ENCODE measurements at places on chromosomes 1 and 21.

- DNase-seq, result no peak
Measured at GRCh38 chr1:94946886-94947285, 20.0 kb upstream of the CNN3 start.

DNA sequence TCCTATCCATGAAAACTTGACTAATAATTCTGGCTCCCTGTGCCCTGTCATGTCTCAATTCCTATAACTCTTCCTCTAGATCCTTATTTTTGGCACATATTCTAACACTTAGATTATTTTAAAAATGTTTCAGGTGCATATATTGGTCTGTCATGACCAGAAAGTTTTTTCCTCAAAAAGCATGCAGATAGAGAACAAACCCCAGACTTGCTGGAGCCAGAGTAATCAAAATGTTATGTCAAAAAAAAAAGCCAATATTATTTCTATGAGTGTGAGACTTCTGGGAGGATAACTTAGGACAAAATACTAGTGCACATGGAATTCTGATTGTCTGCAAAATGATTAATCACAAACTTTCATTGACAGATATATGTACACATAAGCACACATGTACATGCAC, 135.1 kb upstream of the MROH9 start:
- DNase-seq, result no peak

DNA sequence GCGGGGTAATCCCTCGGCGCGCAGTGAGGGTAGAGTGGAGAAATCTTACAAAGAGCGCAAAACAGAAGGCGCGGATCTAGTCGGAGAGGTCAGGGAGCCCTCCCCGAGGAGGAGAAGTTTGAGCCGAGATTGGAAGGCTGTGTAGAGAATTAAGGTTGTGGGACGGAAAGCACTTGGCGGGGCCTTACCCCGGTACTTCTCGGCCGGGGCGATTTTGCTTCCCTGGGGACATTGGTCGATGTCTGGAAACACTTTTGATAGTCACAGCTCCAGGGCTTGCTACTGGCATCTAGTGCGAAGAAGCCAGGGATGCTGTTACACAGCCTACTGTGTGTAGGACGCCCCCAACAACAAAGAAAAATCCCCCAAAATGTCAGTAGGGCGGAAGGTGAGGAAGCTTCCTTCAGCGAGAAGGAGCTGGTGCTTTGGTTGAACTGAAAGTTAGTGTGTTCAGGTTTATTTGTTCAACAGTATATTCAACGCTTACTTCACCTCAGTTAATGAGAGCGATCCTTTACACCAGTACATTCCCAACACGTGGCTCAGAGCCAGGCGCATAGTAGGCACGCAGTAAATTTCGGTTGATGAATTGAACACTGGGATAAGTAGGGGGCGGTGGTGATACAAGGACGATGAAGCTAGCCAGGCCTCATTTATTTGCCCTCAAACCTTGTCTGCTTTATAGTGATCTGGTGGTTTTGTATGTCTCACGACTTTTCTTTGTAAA, 807 bp downstream of the CEP85 start:
- peak; percentile 29 for DNase-seq

DNA sequence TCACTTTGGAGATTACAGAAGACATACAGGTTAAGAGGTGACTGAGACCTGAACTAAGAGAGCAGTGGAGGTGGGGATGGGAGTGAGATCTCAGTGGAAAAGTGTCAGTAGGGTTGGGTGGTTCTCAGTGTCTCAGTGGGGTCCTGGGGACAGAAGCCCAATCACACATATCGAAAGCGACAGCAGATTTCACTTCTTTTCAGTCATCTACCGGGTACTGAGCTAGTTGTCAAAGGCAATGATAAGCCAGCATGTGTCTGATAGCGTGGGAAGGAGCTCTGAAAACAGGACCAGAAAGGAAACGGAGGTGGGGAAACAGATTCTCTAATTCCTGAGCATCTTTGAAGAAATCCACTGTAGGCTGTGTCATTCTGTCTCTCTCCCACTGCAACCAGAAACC, 59.5 kb downstream of the RHOU start:
- DNase-seq, result no peak

GRCh38 chr1:9366943-9367780, 74.5 kb downstream of the SPSB1 start:
- no peak for DNase-seq

DNA sequence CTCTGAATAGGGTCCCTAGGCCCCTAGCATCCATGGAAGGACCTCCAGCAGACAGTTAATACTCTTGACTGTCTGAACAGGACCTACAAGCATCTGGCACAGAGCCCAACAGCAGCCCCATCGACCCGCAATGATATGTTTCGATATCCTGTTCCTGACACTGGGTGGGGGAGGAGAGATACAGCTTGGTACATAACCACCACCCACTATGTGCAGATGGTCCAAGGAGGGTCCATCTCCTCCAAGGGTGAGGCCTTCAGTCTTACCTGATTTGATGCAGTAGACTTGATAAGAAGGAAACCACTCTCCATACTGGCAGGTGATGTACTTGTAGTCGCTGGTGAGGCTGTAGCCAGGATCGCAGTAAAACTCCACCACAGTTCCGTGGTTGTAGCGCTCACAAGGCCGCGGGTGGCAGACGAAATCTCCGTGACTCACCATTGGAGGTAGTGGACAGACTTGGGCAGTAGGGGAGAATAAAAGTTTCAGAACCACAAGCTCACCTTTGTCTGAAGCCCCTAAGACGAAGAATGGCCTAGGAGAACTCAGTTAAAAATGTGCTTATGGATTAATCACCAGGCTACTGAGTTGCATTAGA, 86.0 kb upstream of the TLR5 start:
- DNase-seq, result no peak

- DNase-seq, result no peak
Measured at GRCh38 chr1:117210831-117211261, at the start of gene VTCN1. Gene VTCN1, minus strand, starts transcription at chr1:117210927. Its CDS starts 72 bp downstream, at chr1:117210855.

DNA sequence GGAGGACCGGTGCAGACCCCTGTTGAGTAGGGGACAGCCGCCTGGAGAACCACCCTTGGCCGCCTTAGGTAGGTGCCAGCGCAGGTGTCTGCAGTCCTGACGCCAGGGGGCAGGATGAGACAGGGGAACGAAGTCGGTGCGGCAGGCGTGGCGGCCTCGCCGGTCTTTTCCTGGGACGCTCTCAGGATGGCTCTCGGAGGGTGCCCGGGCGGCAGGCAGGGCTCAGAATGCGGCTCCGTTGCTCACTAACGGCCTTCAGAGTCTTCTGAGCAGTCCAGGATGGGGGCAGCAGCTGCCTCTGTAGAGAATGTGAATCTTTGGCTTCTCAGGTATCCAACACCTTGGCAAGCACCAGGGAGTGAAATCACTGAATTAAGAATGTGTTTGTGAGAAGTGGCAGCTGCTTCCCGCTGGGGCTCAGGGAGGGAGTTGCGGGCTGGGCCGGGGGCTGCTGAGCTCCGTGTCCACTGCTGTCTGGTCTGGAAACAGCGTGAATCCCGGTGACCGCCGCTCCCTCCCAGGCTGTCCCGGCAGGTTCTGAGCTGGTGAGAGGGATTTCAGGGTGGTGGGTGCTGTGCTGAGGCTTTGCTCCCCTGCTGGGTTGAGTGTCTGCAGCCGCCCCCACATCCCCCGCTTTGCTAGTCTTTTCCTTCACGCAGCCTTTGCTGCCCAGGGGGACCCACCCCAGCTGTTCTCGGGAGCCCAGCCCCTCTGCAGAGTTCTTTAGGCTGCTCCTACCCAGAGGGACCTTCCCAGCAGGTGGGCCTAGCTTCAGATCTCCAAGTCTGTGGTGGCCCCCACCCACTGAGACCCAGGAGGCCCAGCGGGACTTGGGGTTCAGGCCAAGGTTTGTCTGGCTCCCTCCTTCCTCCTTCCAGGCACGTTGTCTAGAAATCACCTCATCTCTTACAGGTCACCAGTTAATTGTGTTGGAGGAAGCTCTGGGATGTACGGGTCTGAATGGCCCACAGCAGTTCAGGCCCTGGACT, 11.1 kb upstream of the C1orf174 start:
- DNase-seq, result peak; percentile 58

DNA sequence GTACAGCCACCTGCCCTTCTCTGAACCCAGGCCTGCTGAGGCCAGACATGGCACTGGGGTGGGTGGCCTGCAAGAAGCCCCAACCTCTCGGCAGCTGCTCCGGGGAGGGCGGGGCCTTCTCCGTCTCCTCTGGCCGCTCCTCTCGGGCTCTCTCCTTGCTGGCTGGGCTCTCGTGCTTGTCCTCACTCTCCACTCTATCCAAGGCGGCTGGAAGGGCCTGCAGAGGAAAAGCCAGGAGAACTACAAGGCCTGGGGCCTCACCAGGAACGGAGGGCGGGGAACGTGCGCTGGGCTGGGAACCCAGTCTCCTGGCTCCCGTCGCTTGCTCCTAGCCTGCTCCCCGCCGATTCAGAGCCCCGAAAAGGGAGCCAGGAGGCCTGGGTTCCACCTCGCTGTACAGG, 59.1 kb downstream of the CHD5 start:
- DNase-seq, result no peak

GRCh38 chr21:45852886-45853400, 128.6 kb upstream of the COL6A1 start:
- no peak for DNase-seq

- DNase-seq, result no peak
Measured at GRCh38 chr1:8937701-8938100, 8.0 kb upstream of the CA6 start.

DNA sequence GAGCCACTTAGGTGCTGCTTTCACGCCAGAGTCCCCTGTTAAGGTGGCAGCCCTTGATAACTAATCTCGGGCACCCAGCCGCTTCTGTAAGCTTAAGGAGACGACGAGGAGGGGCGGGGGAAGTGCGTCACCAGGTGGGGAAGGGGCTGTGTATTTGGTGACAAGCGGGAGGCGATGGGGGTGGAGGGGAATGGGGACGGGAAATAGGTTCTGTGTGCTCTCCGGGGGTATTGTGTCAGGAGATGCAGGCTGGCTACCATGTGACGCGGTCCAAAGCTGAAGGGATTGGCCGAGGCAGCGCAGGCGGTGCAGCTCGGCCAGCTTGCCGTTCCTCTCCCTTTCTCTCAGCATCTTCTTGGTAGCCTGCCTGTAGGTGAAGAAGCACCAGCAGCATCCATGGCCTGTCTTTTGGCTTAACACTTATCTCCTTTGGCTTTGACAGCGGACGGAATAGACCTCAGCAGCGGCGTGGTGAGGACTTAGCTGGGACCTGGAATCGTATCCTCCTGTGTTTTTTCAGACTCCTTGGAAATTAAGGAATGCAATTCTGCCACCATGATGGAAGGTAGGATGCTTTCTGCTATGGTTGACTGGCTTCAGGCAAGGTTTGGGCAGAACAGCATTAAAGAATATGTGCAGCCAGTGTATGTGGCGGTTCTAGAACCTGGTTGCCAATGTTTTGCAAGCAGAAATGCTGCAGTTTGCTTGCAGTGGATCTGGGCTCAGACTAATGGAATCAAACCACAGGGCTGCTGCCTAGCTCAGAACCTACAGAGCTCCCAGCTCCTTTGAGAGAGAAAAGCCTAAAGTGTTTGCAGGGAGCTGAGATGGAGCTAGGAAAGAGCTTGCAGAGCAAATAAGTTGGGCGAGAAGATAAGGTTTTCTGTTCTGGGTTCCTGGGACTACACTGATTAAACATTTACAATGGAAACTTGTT, at the start of gene SGIP1:
Gene SGIP1 (plus strand): TSS at position 350 of the 937 bp plus-strand sequence. CDS start 206 bp downstream, at position 556.
- peak; percentile 95 for DNase-seq

DNA sequence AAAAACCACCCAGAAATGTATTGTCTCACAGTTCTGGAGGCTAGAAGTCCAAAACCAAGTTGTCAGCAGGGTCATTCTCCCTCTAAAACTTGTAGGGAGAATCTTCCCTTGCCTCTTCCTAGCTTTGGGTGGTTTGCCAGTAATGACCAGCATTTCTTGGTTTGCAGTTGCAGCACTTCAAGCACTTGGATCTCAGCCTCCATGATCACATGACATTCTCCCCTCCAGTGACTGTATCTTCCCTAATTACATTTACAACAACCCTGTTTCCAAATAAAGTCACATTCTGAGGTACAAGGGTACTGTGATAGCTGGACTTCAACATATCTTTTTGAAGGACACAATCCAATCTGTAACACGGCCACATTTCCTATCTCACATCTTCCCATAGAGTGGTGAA, 37.2 kb downstream of the EVI5 start:
- no peak for DNase-seq

DNA sequence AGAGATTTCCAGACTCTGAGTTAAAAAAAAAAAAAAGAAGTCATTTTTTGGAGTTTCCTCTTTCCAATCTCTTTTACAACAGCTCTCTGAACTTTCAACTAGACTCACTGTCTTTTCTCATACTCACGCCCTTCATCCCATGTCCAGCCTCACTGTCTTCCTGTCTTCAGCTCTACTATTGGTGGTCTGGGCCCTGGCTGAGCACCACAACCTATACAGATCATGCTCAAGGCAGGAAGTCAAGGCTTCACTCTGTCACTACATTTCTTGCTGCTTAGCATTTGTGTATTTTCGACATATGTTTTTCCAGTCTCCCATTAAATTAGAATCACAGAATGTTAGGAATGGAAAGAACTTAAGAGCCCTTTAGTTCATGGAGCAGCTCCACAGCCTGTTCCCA, 106.4 kb upstream of the PPP2R5A start:
- DNase-seq, result no peak

DNA sequence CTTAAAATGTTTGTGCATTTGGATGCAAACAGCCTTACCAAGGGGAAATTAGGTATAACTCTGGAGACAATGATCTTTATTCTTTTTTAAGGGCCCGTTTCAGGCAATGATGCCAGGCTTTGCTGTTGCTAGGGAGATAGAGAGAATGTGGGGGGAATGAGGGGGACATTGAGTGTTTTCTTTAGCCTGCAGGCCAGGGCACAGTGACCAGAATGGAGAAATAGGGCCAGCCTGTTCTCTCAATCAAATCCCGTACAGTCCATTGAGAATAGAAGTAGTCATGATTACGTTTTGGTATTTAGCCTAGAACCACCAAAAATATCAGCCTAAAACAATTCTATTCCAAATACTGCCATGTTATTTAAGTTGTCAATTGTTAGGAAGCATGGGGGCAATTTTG, 49.0 kb downstream of the RGS7 start:
- DNase-seq, result no peak

GRCh38 chr1:24440436-24440835, 24.8 kb downstream of the NIPAL3 start:
- no peak for DNase-seq

- DNase-seq, result peak; percentile 85
Measured at GRCh38 chr1:11037740-11038182, 9.3 kb downstream of the MASP2 start.

DNA sequence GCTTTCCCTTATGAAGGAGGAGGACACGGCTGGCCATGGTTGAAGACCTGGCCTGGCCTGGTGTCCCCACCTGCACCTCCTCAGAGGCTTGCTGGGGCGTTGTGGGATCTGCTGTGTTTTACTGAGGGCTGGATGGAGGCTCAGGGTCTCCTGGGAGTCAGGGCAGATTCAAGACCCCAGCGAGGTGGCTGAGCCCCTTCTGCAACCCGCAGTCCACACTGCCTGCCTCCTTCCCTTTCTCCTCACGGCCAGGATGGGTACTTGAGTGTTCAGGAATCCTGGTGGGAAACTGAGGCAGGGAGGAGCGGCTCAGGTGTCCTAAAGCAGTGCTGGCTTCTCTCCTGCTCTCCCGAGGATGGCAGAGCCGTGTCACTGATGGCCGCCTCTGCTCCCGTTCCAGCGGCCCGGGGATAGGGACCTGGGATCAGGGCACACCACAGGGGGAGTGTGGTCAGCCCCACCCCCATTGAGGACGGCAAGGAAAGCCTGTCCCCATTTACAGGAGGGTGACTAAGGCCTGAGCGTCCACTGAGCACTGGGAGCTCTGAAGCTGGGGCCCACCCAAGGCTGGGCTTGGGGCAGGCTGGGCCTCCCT, 47.5 kb downstream of the TRPM2 start:
- DNase-seq, result no peak

GRCh38 chr1:31798433-31799195, 17.2 kb downstream of the SPOCD1 start:
- peak; percentile 86 for DNase-seq
